ENCODE measurements at places on chromosomes 7 and 10.

- DNase-seq, result no peak
Observed at GRCh38 chr10:60035984-60036383, 129.6 kb upstream of the CCDC6 start.

DNA sequence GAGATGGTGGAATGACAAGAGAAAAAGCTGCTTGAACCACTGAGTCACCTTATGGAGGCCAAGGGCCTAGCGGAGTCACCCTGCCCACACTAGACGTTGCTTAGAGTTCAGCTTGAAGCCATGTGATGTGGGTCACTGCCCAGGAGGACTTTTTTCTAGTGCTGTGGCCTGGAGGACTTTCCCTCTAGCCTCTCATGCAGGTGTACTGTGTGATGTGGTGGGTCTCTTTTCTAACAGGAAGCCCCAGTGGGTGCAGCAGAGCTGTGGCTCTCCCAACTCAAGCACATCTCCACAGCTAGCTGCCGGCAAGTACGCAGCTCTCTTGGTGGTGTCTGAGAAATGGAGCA is 13.6 kb downstream of the POR start:
- no peak for DNase-seq

GRCh38 chr7:12705878-12706277 is 18.4 kb downstream of the ARL4A start:
- DNase-seq, result no peak

DNA sequence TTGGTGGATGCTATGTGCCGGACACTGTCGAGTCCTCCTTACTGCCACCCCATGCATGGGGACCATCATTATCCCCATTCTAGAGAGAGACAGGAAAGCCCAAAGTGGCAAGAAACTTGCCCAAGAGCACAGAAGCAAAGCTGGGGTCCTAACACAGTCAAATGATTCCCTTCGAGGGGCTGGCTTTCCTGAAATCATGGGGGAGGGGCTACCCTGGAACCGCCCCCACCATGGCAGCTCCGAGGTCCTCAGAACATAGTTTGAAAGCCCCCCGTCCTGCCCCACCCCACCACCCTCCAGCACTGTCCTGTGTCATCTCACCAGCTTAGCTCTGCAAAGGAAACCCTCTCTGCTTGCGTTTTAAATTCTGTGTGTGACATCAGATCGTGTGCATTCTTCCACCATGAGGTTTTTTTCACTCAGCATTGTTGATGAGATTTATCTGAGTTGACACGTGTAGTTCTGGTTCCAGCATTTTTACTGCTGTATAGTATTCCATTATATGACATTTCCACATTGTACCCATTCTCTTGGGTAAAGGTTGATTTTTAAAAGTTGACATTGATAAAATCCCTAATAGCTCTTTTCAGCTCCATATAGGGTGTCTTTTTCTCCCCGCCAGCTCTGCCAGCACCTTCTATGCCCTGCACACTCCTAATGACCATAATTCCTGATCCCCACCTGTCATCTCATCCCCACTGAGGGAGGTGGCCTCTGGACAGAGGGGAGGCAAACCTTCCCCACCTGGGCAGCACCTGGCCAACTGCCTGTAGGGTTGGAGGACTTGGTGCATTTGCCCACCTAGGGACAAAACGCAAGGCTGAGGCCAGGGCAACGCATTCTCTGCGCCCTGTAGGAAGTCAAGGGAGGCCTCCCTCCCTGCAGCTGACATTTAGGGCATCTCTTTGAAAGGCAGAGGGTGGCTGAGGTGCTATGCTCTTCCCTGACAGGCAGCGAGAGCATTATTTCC is 100.2 kb upstream of the GPR26 start:
- no peak for DNase-seq

DNA sequence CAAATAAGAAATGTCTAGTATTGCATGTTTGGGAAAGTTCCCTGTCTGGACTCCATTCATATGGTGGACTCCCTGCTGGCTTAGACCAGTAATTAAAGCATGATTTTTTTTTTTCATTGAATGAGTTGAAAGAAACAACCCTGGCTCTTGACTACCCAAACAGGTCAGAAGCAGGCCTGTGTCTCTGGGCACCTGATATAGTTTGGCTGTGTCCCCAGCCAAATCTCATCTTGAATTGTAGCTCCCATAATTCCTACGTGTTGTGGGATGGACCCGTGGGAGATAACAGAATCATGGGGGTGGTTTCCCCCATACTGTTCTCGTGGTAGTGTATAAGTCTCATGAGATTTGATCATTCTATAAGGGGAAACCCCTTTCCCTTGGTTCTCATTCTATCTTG is 206.2 kb downstream of the TMEM178B start:
- DNase-seq, result no peak

- peak; percentile 81 for DNase-seq
Observed at GRCh38 chr7:151426441-151426903, 13.5 kb downstream of the CRYGN start.

DNA sequence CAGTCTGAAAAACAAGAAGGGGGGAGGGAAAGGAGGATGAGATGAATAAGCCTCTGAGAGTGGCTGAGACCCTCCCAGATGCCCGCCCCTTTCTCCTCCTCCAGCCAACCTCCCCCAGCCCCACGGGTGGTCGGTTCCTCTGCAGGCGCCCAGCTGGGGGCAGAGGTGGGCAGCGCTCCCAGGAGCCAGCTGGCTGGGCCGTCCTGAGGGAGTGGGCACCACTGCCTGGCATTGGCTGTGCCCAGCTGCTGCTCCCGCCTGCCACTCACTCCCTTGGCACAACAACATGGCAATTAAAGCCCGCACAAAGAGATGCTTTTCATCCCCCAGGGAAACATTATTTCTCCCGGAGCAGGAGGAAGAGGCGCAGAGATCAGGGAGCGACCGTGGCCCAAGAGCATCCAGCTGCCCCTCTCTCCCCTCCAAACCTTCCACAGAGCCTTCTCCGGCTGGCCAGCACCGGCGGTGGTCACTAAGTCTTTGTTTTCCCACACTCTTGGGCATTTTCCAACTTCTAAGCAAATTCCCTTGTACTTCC is 107.2 kb downstream of the SPDYE5 start:
- no peak for DNase-seq

DNA sequence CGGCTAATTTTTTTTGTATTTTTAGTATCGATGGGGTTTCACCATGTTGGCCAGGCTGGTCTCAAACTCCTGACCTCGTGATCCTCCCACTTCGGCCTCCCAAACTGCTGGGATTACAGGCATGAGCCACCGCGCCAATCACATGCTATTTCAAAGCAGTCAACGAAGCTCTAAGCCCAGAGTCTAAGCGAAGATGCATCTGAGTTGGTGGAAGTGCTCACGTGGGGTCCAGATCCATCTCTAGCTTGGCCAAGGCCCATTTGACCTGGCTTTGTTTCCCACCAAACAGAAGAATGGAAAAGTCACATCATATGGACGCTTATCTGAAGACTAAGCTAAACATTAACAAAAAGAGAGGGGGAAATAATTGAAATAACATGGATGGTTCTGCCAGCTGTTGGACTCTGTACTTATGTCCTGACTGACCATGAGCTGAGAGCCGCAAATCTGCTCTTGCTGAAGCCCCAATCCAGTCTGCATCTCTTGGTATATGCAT is 3.8 kb upstream of the GTF2I start:
- DNase-seq, result no peak

GRCh38 chr7:93948106-93948505 is 26.6 kb downstream of the GNG11 start:
- peak; percentile 37 for DNase-seq

DNA sequence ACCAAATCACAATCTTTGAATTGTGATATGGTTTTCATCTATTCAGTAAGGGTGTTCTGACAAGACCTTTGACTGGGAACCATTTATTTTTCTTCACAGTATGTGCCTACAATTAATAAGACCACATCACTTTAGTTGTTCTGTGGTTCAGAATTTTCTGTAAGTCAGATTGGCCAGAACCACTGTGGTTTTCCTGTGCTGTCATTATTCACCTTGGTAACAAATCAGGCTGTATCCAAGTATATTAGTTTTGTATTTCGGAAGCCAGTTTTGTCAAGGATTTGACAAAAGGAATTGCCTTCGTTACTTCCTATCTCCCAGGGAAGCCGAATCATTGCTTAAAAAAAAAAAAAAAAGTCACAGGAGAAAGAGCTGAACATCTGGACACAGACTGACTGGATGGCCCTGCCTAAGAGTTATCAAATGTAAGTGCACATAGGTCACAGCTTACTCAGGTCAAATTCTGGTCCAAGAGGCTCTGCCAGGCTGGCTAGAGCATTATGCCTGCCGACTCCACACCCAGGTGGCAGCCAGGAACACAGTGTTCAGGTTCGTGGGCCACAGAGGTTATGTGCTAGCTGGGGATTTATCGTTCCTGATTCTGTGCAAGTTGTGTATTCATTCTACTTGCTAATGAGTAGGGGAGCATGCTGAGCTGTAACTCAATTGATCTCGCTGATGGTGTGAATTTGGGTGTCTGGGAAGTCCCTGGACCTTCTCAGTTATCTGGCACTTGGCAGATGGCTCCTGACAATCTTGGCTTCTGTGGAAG is 175.3 kb downstream of the JAZF1 start:
- no peak for DNase-seq

DNA sequence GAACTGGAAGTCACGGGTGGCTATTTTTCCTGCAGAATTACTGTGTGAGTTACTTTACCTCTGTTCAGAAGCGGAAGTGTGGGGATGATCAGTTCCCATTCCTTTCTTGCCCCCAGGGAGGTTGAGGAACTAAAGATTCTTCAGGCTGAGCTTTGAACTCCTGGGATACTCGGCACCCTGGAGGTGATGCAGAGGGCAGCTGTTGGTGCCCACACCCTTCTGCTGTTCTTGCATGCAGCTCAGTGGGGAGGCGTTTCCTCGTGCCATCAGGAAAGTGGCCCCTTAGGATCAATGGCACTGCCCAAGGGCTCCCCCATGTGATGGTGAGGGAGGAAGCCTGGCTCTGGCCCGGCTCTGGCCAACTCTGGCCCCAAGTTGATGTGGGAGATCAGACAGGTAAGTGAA is 44.7 kb upstream of the MXI1 start:
- no peak for DNase-seq

- DNase-seq, result no peak
Observed at GRCh38 chr10:98339799-98340198, 71.8 kb upstream of the LOXL4 start.

DNA sequence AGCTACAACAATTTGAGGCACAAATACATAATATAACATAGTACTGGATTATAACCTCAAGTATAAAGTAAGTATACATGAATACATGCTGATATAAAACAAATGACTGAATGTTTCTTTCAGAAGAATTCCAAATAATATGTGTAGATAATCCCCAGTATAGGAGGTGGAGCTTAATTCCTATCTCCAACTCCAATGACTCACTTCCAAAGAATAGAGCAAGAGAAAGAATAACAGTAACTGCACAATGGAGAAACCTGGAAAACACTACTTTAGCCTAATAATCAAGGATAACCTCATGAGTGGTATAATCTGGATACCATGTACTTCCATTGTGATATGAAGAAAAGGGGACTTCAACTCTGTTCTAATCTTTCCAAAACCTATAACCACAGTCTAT is 13.7 kb upstream of the SEMA3C start:
- DNase-seq, result no peak

GRCh38 chr7:68306692-68307107 is 1291.6 kb upstream of the AUTS2 start:
- no peak for DNase-seq

DNA sequence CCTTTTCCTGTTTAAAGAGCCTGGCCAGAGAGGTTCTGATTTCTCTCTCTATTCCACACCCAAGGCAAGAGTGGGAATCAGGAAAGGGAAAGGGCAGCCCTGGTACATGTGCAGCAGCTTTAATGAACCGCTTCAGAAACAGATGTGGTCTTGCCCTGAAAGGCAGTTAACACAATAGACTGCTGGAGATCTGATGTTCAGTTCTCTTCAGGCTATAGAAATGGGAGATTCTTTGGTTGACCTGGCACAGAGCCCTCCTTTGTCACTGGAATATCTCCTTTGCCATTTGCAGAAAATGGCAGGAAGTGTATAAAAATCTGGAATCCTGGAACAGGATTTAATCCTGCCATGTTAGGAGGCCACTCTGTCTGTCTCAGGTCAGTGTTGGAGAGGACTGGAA is 36.3 kb upstream of the EXOC6 start:
- no peak for DNase-seq

GRCh38 chr10:50992356-50992901 is 81.9 kb upstream of the PRKG1 start:
- peak; percentile 11 for DNase-seq

DNA sequence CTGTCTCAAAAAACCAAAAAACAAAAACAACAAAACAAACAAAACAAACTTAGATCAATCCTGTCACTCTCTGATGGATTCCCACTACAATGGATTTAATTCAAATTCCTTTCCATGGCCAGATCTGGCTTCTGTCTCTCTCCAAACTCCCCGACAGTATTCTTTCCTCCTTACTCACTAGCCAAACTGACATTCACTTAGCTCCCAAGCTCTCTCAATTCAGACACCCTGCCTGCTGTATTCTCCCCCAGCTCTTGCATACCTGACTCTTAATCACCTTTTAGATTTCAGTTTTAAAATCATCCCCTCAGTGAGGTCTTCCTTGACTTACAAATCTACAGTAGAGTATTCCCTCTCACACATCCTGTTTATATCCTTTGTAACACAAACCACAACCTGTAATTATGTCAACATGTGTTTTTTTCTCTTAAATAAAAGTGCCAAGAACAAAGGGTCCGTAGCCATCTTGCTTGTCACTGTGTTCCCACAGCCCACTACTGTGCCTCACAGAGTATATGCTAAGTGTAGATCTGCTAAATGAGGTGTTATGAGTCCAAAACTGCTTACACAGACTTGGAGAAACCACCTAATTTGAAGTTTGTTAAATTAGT is 14.4 kb downstream of the HERPUD2 start:
- no peak for DNase-seq

DNA sequence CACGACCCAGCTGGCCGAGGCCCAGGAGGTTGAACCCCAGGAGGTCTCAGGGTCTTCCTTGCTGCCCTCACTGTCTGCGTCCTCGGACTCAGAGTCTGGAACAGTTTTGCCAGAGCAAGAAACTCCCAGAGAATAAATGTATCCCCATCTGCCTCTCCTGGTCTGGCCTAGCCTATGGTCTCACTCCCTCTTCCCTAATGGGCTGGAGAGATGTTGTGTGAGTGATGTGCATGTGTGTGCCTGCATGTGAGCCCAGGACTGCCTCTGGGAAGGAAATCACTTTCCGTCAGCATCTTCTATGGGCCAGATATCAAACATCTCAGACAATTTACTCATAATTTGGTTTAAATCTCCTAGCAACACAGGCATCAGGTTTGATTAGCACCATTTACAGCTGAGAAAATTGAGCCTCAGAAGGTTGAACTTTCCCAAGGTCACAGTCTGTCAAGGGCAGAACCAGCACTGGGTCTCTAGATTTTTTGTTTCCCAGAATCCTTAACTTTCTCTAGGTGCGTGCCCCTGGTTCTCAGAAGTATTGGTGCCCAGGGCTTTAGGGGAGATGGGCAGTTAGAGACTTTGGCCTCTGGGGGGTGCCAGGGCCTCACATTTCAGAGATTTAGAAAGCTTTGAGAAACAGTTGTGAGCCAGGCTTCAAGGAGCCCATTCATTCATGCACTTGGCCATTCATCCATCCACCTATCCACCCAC is 4.9 kb downstream of the TMEM270 start:
- peak; percentile 73 for DNase-seq

All from AG08396 (cell line).